ENCODE measurements at places on chromosomes 13 and 19.

GRCh38 chr19:18008814-18009213 lies 844 bp downstream of the ARRDC2 start:
- DNase-seq: no peak

GRCh38 chr19:58182577-58182988 lies 278 bp upstream of the ZNF274 start:
- peak; percentile 68 for DNase-seq

- DNase-seq: no peak
Measured at GRCh38 chr19:3005345-3005744, 23.7 kb downstream of the TLE2 start.

GRCh38 chr19:49850221-49850486 lies 805 bp upstream of the PTOV1 start:
- no peak for DNase-seq

DNA sequence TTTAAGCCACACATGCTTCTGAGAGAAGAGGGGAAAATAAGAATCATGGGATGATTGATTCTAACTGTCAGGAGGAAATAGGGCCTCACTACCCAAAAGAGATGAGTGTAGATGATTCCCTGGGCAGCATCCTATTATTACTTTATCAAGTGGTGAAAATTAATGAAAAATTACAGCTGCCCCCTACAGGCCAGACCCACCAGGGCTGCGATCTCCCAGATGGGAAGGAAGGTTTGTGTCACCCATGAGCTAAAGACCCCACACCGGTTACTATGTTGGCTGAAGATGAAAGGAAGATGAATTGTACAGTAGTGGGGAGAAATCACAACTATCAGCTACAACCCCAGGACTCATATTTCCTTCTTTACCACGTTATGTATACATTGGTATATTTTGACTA lies 49.5 kb downstream of the RFC3 start:
- DNase-seq: no peak

GRCh38 chr19:16228637-16229321 lies 31.1 kb downstream of the AP1M1 start:
- DNase-seq: no peak

DNA sequence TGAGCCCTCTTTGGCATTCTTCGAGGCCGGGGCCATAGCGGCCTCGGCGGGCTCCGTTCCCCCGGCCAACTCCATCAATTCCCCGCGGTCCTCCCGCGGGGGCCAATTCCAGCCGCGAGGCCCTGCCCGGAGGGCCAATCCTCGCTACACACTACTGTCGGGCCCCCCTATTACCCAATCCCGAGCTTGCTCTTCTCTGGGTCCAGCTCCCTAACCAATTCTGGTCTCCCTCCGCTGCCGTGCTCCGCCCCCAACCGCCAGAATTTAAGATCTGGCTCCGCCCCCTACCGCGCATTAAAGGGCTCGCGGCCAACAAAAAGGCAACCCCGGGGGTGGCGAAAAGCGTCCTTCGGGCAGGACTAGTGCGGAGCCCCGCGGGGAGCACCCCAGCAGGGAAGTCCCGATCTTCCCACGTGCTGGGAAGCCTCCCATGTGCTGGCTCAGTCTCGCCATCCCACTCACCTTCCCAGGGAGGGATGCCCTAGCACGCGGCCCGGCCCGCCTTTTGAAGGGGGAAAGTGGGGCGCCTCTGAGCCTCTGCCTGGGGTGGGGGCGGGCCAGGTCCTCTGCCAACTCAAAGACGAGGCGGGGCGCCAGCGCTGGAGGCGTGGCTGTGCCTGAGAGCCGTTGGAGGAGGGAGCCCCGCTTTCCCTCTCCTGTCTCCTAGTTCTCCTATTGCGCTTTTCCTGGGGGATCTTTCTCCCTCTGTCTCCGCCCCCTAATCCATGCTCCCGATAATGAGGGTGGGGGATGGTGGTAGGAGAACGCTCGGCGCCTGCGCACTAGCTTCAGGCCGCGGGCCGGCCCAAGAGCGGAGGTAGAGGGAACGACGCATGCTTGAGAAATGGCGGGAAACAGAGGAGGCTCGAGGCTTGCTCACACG lies 3.5 kb downstream of the LIPE start:
- peak; percentile 82 for DNase-seq

DNA sequence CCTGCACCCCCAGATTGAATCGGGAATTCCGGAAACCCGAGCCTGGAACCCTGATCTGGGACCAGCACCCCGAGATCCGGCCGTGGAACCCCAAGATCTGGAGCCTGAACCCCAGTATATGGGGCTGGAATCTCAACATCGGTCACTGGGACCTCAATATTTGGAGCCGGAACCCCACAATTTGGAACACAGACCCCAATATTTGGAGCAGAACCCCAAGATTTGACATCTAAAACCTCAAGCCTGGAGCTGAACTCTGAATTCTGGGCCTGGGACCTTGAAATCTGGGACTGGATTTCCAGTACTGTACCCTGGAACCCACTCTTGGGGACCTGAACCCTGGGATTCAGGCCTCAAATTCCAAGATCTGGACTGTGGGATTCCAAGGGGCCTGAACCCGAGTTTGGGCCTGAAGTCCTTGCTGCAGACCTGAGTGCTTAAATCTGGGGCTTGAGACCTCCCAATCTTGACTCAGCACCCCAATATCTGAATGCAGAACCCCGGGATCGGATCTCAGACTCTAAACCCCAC lies 629 bp downstream of the LRFN3 start:
- no peak for DNase-seq

DNA sequence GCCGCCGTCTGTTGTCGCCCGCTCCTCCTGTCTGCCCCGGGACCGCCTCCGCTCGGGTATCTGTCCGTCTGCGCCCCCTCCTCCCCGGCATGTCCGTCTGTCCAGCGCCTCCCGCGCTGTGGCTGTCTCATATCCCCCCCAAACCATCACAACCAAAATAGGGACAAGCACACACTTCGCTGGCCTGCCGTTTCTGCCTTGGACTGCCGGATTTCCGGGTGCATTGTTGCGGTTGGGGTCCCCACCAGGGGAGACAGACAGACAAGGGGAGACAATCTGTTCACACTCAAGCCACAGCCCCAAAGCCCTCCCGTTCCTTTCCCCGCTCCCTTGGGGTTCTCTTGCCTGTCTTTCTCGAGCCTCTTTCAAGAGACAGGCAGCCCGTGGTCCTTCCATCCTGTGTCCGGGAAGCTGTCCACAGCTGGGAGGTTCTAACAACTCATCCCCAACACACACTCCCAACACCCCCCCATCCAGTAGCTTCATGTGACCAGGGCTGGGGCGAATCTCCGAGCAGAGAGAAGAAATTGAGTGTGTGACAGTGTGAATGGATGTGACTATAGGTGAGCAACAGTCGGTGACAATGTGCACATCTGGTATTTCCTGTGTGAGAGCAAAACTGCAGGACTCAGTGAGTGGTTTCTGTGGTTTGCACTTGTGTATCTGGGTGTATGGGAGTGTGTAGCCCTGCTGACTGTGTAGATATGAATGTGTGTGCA lies 16.5 kb upstream of the FOSB start:
- no peak for DNase-seq

- DNase-seq: no peak
Measured at GRCh38 chr19:9597027-9597426, 12.7 kb upstream of the ZNF121 start.

DNA sequence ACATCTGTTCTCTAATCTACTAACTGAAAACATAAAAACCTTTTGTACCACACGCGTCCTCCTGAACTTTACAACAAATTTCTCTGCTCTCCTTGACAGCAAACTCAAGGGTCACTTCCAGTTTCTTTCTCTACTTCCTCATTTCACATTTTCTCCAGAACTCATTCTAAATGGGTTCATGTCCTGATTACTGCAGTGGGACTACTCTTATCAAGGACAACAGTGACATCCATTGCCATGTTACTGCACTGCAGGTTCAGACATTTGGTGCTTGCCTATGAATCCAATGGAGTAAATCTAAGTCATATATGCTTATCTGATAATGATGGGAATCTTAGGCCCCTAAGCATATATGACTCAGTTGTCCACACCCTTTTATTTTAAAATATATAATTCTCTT lies 35.3 kb downstream of the FPR3 start:
- no peak for DNase-seq

DNA sequence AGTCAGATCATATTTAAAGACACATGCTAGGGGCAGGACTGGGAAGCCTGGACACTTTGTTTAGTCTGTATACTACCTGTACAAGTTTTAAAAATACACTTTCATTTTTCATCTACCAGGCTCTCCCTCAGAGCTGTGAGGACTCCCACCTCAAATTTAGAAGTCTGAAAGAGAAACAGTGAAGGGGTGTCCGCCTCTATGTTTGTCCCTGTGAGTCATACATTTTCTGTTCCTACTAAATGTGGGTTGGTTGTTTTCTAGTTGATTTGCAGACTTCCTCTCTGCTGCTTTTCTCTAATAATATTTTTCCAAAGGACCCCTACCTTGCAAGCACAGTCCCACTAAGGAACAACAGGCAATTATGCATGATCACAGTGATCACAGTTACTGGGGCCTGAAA lies 110.5 kb downstream of the ENOX1 start:
- DNase-seq: no peak

- DNase-seq: no peak
Measured at GRCh38 chr13:51763486-51763885, 40.5 kb downstream of the DHRS12 start.

GRCh38 chr13:28392896-28393505 lies 101.9 kb downstream of the FLT1 start:
- no peak for DNase-seq

DNA sequence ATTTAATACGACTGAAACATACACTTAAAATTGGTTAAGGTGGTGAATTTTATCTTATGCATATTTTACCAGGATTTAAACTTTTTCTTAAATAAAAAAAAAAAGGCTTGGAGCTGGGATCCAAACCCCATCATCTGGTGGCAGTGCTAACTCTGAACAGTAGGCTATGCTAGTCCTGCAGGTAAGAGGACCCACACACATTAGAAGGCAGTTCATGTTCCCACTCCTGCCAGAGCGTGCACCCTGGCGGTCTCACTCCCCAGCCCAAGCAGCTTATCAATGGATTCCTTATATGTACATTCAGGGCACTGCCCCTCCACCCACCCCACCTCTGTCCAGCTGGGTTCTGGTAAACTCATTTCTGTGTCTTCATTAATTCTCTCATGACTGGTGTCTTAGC lies 31.3 kb upstream of the CEBPA start:
- no peak for DNase-seq

GRCh38 chr13:20311596-20311995 lies 79.5 kb upstream of the GJB6 start:
- DNase-seq: no peak

Data from activated CD8-positive, alpha-beta memory T cell treated with anti-CD3 and anti-CD28 coated beads for 1 hour (primary cell).